Posterior cingulate gyrus (tissue), 11 donors: ENCODE measurements at places on chromosomes 6 and 20.
A peak's percentile ranks its signal among the peaks of the same experiment; 100 is the strongest.

DNA sequence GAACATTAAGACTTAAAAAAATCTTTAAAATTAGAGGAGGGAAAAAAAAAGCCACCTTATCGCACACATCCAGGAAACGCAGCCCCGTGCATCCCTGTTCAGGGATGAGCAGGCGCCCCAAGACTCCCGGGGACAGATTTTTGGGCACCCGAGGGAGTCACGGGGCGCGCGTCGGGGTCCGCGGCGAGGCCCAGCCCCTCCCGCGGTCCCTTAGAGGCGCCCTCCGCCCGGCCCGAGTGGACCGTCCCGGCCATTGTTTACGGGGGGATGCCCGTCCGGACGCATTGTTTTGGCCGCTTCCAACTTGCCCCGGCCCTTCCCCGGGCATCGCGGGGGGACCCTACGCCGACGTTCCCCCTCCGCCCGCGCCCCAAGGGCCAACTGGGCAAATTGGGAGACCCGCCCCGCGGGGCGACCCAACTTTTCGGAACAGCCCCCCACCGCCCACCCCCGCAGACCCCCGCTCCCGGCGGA, 610 bp downstream of the ZNF217 start:
- no peak for DNase-seq

GRCh38 chr20:49706630-49707091, 7.0 kb downstream of the B4GALT5 start:
- no peak for DNase-seq

DNA sequence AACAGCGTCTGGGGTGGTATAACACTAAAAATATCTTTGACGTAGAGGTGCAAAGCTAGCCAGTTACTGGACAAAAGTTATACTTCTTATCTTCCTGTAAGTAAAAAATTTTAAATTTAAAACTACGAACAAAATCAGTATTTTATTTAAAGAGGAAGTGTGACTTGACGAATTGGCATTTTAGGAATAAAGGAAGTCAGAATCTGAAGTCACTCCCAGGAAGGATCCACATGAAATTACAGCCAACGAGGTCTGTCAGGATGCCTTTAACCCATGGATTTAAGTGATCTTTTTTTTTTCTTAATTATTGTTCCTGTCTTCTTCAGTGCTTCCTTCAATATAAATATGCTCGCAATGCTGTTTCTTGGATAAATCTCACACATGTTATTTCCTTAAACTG, 27.2 kb upstream of the SNX9 start:
- DNase-seq: no peak

GRCh38 chr6:134035823-134036296, 16.6 kb downstream of the SLC2A12 start:
- DNase-seq: peak; percentile 78

- DNase-seq: no peak
Observed at GRCh38 chr6:167049275-167049674, 50.1 kb downstream of the CEP43 start.

- DNase-seq: no peak
Observed at GRCh38 chr6:169235286-169235685, 18.4 kb downstream of the THBS2 start.

DNA sequence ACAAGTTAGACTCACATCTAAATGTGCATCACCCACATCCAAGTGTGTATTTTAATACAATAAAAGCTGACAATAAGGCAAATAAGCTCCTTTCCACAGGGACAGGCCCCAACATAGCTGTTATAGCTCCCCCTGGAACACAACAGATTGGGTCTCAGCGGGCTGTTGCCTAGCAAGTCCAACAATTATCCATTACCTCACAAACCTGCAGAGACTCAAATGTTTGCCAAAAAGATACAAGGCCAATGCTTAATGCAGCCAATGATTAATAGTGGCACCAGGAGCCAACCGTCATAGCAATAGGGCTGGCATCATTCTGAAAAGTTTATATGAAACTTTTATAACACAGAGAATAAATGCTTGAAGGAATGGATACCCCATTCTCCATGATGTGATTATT, 35.7 kb downstream of the EPB41L2 start:
- DNase-seq: no peak

- no peak for DNase-seq
Observed at GRCh38 chr6:149967591-149967990, 3.8 kb downstream of the ULBP1 start.

DNA sequence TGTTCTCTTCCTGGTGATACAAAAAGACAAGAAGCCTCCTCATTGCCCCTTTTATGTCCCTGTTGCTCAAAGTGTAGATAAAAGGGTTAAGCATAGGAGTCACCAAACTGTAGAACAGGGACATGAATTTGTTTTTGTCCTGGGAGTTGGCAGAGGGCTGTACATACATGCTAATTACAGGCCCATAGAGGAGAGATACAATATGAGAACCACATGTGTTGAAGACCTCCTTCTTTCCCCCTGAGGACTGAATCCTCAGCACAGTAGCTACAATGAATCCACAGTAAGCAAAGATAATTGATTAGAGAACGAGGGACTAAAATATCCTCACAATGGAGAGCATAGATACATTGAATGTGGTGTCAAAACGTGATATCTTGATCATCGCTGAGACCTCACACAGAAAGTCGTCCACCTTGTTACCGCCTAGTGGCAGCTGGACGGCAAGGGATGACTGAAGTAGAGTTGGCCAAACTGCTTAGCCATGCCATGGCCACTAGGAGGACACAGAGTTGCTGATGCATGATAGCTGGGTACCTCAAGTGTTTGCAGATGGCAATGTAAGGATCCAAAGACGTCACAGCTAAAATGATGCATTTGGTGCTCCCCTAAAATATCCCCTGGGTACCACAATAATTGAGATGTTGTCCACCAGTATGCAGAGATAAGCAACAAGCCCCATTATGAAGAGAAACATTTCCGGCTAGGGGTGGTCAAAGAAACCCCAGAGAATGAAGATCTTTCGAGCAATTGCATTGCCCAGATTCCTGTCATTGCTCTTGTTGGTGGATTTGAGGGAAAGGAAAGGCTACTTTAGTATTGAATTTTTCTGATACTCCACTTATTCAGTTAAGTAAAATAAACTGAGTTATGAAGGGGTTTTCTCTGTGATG, 15.0 kb downstream of the OR2B3 start:
- DNase-seq: no peak
